ENCODE measurements at places on chromosomes 3 and 15. TPM values are rescaled to one million over a fixed set of nuclear protein-coding genes. Genes with fewer than 3 reads are reported as not detected.
A peak's percentile ranks its signal among the peaks of the same experiment; 100 is the strongest.

GRCh38 chr3:55639896-55640765 lies 153.0 kb upstream of the WNT5A start:
- DNase-seq = no peak

- DNase-seq = no peak
These were observed 166.2 kb downstream of the GAP43 start for GRCh38 chr3:115789481-115789880.

GRCh38 chr3:42490243-42490642 lies 12.2 kb upstream of the VIPR1 start:
- peak; percentile 69 for DNase-seq

GRCh38 chr3:54599716-54600115 lies 328.1 kb downstream of the LRTM1 start:
- no peak for DNase-seq

GRCh38 chr3:13549623-13550422 lies 898 bp downstream of the FBLN2 start:
- DNase-seq = no peak

DNA sequence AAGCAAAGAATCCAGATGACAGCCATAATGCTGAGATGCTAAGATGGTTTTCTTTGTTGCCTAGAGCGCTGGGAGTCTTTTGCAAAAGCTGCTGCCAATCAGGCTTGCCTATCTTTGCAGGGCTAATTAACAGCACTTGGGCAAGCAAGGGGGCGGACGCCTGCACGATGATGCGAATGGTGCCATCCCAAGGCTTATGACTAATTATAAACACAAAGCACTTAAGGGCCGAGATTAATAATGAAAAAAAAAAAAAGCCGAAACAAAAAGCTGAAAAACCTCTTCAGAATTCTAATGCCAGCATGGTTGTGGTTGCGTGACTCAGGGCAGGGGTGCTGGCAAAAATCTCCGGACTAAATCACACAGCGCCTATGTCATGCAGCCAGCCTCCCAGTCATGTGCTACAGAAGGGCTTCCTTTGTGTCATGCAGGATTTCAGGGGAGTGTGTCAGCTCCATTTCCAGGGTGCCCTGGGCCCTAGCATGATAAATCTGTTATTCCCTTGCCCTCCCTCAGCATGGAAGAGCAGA lies 185.0 kb upstream of the ANKRD28 start:
- no peak for DNase-seq

GRCh38 chr15:25716414-25717126 lies 146.6 kb downstream of the ATP10A start:
- DNase-seq = no peak

DNA sequence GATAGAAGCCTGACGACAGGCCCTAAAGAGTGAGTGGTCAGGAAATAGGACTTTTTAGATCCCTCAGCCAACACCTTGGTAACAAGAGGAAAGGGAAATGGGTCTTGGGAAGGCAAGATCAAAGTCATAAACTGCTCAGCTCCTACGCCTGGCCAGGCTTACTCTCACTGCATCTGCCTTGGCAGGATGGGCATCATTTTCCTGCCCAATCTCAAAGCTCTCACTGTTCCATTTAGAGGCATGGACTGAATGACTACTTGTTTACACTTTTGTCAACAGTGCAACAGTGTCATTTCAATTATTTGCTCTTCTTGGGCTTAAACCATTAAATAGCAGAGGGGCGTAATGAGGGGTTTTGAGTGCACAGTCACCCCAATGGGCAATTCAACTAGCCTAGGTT lies 808.7 kb downstream of the GRM7 start:
- DNase-seq = no peak

- no peak for DNase-seq
These were observed 6.8 kb downstream of the CD96 start for GRCh38 chr3:111548756-111549155.

GRCh38 chr3:144127700-144128099 lies 156.1 kb downstream of the DIPK2A start:
- DNase-seq = no peak

DNA sequence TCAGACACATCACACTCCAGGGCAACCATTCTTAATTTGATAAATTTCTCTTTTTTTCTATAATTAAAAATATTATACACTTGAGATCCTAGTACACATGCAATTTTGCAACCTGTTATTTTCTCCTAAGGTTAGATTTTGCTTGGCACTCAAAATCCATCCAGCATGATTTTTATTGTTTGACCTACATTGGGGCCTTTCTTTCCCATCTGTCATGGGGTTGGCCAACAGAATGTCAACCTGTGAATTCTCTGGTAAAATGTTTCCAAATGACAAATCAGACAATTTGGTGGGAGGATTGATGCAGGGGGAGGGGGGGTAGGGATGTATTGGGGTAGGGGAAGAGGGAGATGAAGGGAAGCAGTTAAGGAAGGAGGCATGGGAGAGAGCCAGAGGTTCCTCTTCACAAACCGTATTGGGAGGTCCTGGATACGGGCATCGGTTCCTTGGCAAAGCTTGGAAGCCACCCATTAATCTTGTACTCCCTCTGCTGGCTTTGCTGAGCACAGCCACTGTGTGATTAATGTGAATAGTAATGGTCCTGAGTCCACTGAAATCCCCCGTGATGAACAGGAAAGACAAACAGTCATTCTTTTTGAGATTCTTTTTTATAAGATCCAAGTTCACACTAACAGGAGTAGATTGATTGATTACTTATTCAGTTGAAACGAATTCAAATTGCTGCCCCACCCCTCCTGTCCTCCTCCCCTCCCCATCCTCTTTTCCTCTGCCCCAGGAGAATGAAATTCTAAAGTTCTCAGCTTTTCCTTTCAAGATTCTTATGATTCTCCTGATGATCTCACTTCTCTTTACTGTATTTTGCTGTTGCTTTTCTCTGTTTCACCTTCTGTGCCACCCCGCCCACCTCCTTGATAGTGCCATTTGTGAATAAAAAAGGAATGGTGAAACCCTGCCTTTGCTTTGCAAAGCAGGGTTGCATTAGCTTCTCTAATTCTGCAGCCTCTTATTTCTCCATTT lies 82.2 kb upstream of the SLC25A26 start:
- DNase-seq = no peak

DNA sequence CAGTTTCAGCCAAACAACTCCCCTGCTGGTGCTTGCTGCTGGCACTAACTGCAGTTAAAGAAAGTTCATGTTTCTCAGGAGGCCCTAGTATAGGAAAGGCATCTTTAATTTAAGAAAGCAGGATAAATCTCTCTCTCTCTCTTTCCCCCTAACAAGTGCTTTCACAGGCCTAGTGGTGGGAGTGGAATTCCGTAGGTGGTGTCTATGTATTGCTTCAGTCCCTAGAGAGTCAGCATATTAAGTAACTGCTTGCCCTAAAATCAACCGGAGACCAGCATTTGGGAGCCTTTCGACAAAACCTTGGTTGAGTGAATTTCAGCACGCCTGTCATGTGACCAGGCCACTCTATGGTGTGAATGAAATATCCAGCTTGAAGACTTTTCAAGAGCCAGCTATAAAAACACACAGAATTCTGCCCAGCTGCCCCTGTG lies 169.2 kb upstream of the TGFBR2 start:
- DNase-seq = no peak

GRCh38 chr15:86062646-86063243 lies 16.9 kb upstream of the AGBL1 start:
- no peak for DNase-seq

DNA sequence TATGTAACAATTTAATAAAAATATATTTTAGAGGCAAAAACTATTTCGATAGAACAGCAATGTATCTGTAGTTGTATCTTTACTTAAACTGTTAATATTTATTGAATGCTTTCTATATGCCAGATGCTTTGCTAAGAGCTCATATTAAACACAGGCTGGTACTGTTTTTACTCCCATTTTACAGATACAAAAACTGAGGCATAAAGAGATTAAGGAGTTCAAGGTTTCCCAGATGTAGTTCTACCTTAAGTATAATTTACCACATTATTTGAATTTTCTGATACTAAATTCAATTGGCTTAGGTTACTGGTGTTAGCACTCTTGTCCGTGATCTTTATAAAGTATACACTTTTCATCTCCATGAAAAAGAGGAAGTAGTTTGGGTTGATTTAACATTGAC lies 149.8 kb downstream of the ROBO2 start:
- DNase-seq = no peak

GRCh38 chr3:123679712-123680386 lies 95.0 kb upstream of the HACD2 start:
- DNase-seq = no peak

SYNPR gene
- not detected for total RNA-seq

BDH1 gene
- 120 TPM for total RNA-seq

ATP10A gene
- total RNA-seq = 3.2 TPM

ST8SIA2 gene
- not detected for total RNA-seq

C3orf85 gene
- 99.7 TPM for total RNA-seq

GRAMD2A gene
- total RNA-seq = 27.8 TPM

PCSK6 gene
- total RNA-seq = 10.6 TPM

All from Peyer's patch (tissue), 4 donors.